ENCODE measurements at places on chromosomes 1 and 21. TPM values are rescaled to one million over a fixed set of nuclear protein-coding genes. Genes with fewer than 3 reads are reported as not detected.
A peak's percentile ranks its signal among the peaks of the same experiment; 100 is the strongest.

GRCh38 chr1:58968360-58968952 is 184.6 kb upstream of the JUN start:
- peak; percentile 56 for DNase-seq

GRCh38 chr1:167984886-167985489 is 48.1 kb upstream of the MPC2 start:
- DNase-seq = no peak

- DNase-seq = no peak
Observed at GRCh38 chr1:235088430-235088829, 40.2 kb downstream of the TOMM20 start.

- DNase-seq = no peak
Observed at GRCh38 chr21:45839274-45839673, 142.3 kb upstream of the COL6A1 start.

GRCh38 chr1:59223198-59223597 is 73.7 kb upstream of the FGGY start:
- DNase-seq = no peak

GRCh38 chr1:185291159-185291558 is 25.9 kb downstream of the IVNS1ABP start:
- DNase-seq = no peak

DNA sequence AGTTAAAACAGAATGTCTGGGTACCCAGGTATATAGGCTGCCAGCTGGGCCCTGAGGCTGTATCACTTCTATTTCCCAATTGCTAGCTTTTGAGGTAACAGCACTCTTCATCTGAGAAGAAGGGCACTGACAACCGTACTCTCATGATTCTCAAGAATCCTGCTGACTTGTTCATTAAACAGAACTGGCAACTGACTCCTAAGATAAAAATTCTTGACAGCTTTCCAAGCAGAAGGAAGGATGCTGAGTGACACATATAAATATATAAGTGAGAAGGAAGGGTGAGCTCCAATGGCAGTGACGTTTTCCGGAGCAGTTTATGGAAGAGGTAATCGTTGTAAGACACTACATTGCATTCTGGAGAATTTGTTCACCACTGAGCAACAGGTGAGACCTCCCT is 48.1 kb upstream of the NRIP1 start:
- DNase-seq = no peak

DNA sequence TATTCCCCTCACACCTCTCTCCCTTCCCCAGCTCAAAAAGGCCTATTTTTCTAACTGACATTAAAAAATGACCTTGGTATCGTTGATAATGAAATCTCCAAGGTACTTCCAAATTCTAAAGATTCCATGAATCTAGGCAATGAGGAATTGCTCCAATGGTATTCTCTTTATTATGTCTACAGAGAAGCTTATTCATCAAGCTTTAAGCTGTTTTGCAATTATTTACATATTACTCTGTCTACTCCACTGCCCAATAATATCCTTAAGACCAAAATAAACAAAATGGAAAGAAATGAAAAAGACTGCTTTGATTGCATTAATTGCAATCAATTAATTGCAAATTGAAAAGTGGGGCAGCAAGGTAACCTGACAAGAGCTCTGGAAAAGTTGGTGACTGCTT is 7.9 kb downstream of the PLPP3 start:
- DNase-seq = no peak

GRCh38 chr1:236458996-236459395 is 64.8 kb upstream of the LGALS8 start:
- no peak for DNase-seq

DNA sequence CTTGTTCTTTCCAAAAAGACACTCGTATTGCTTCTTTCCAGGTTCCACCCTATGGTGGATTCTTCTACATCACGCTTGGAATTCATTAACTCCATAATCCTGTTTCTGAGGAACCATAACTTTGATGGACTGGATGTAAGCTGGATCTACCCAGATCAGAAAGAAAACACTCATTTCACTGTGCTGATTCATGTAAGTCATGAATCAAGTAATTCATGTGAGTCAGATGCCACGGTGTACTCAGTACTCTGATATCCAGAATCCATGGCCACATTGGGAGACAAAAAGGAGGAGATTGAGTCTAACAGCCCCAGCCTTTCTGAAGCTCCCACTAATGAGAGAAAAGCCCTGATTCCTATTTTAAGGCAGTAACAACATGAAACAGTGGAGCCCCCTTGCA is 7.4 kb downstream of the CHI3L2 start:
- no peak for DNase-seq

DNA sequence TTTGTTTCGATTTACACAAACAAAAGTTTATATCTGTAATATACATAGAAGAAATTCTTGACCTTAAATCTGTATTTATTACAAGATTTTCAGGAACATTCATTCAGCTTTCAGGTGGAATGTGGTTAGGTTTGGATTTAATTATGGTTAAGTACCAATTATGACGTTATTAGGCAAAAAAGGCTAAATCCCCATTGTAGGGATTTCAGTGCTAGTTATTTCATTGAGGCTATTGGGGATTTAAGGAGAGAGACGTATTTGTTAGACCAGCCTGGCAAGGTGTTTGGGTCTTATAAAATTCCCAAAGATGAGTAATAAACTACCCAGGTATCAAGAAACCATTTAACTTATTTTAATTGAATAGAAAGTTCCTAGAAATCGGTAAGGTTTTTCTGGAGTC is 26.0 kb downstream of the PRKAA2 start:
- no peak for DNase-seq

GRCh38 chr1:41847733-41848132 is 71.0 kb downstream of the HIVEP3 start:
- no peak for DNase-seq

- DNase-seq = no peak
Observed at GRCh38 chr1:39173119-39173994, 31.1 kb upstream of the MACF1 start.

GRCh38 chr1:89898150-89898549 is 77.3 kb downstream of the LRRC8D start:
- DNase-seq = no peak

- DNase-seq = peak; percentile 48
Observed at GRCh38 chr1:11648732-11649158, 5.5 kb downstream of the FBXO2 start.

DNA sequence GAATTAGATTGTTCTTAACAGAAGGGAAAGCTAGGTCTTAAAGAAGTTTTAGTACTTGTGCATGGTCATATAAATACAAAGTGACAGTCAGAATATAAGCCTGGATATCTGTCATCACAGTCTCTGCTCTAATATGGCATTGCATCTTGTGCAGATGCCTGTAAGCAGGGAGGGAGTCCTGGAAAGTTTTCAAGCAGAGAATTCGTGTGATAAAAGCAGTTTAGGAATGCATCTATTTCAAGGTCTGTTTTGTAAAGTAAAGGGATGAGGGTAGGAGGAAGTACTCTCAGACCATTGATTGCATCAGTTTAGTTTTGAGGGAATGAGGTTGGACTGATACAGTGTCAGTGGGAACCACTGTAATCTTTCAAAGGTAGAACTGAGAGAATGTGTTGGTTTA is 30.6 kb downstream of the IARS2 start:
- no peak for DNase-seq

GRCh38 chr1:112515311-112516009 is 6.7 kb downstream of the WNT2B start:
- DNase-seq = no peak

DNA sequence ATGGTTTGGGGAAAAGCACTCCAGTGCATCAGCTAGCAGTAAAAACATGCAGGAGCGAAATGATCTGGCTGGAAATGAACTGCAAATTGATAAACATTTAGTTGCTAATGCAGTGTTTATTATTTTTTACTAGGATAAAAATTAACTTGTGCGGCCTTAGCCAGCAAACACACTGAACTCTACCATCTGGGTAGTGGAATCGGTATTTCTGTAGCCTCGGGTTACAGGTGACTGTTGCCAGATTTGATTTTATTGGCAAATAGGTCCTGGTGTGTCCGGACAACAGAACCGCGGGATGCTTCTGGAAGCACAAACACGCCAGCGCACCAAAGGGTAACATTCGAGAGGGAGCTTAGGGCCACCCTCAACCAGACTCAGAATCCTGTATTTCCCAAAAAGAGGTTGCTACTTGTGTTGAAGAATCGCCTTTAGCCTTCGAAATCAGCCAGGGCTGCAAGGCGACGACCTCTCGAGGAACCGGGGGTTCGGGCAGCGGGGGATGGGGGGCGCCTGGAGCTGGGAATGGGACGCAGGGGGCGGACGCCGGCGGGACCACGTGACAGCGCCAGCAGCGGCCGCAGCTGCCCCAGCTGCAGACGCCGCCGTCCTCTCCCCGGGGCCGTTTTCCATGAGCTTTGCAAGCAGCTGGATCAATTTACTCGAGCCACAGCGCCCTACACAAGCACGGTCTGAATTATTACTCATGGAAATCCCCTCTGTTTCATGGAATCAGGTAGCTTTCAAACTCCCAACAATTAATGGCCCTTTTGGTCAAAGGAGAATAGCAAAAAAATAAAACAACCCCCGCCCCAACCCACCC is 158.8 kb downstream of the TOMM20 start:
- peak; percentile 91 for DNase-seq

GRCh38 chr1:171772312-171772711 is 9.1 kb upstream of the METTL13 start:
- DNase-seq = no peak

- DNase-seq = no peak
Observed at GRCh38 chr21:45498646-45499000, 43.6 kb downstream of the SLC19A1 start.

DNA sequence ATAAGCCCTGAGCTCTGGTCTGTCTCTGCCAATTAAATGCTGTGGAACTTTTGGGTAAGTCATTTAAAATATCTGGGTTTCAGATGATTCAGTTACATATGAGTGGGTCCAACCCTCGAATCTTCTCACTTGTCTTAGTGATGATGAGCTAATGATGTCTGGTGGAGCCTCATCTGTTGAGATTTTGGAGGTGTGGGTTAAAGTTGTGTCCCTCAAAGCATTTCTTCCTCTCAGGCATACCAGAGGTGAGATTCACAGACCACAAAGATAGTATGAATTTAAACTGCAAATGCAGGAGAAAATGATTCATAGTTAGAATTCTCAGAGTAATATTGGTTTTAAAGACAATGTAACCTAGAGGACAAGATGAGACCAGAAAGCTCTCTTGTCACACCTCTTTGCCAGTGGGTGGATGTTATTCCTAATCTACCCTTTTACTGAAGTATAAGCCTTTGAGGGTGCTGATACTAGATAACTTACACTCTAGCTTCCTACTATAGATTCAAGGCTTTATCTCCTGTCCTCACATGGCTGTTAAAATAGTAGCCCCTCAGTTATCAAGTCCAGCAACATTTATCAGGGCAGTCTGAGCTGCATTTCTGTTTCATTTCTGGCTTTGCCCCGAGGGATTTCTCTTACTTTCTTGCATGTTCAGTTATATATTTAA is 90.7 kb downstream of the MT1HL1 start:
- no peak for DNase-seq

DNA sequence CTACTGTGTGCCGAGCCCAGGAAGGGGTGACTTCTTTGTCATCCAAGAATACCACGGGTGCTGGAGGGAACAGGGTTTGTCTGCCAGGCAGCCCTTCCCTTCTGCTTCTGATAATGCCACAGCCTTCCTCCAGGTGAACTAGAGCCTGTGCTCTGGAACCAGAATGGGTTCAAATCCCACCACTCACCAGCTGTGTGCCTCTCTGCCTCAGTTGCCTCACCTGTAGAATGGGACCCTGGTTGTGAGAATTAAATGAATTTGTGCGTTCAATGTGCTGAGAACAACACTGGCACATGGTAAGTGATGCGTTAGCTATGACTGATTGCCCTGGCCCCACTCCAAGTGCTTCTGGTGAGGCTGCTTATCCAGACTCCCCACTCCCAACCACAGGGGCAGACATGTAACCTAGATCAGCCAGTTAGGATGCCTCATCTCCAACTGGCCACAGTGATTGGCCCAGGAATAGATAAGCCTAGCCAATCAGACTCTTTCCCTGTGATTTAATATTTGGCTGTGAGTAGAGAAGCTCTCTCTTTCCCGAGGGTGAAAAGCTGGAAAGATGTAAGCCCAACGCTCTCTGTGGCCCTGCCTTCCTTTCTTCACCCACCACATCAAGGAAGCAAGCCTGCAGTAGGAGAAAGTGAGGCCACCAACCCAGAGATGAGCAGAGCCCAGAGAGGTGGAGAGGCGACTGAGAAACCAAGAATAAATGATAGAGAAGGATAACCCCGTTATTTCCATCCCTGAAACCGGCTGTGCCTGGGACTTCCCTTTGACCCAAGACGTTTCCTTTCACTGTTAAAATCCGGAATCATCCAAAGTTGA is 20.8 kb upstream of the LAPTM5 start:
- no peak for DNase-seq

DNA sequence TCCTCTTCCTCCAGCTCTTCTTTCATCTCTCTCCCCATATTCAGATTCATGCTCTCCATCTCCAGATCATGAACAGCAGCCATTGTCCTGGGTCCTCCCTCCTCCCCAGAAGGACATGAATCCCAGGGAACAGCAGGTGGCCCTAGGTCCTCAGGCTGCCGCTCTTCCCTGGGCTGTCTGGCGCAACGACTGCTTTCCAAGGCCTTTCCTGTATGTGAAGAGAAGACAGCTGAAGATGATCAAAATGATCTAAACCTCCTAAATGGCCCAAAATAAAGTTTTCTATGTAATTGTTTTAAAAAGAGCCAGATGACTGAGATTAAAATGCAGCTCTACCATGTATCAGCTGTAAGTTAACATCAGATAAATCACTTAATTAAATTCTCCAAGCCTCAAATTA is 22.5 kb downstream of the RHBDL2 start:
- DNase-seq = no peak

GRCh38 chr1:164702664-164703063 is 143.7 kb downstream of the PBX1 start:
- DNase-seq = no peak

DNA sequence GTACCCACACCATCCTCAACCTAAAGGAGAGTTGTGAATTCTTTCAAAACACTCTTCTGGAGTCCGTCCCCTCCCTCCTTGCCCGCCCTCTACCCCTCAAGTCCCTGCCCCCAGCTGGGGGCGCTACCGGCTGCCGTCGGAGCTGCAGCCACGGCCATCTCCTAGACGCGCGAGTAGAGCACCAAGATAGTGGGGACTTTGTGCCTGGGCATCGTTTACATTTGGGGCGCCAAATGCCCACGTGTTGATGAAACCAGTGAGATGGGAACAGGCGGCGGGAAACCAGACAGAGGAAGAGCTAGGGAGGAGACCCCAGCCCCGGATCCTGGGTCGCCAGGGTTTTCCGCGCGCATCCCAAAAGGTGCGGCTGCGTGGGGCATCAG is 638 bp upstream of the OLIG2 start:
- no peak for DNase-seq

Gene TCP10L
- total RNA-seq = not detected

Gene LCE1E
- not detected for total RNA-seq

Gene TNFAIP8L2
- 19.1 TPM for total RNA-seq

Gene MYBPH
- 0.39 TPM for total RNA-seq

Gene F3
- total RNA-seq = 210 TPM

Gene KIF14
- total RNA-seq = 0.20 TPM

Gene RIPK4
- 6.3 TPM for total RNA-seq

Gene IGSF21
- 2.9 TPM for total RNA-seq

Gene SYT2
- total RNA-seq = not detected

Gene B3GALT2
- 0.44 TPM for total RNA-seq

Gene LRRC38
- not detected for total RNA-seq

Gene FCN3
- total RNA-seq = 145 TPM

Measured in upper lobe of left lung (tissue), 6 donors.